Activated T-cell treated with anti-CD3 and anti-CD28 coated beads, Interleukin-2, amount 50 U/mL, for 1 hour (primary cell): ENCODE measurements at places on chromosomes 2 and 18.

GRCh38 chr2:143171817-143172216 lies 42.6 kb downstream of the ARHGAP15 start:
- DNase-seq, result no peak

DNA sequence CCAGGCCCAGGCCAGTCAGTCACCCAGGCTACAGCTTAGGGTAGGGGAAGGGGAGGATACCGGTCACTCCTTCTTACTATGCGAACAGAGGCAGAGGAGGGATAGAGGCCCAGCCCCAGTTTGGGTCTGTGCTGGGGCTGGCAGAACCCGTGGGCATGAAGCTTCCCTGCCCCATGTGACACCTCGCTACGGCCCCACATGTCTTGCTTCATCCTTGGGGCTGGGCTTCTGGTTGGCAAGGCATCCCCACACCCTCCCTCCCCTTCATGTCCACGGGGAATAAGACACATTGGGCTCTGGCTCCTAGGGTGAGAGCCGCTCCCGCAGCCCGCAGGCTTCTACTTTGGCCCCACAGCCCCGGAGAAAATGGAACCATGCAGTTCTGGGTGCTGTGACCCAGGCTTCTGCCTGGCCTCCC lies 32.4 kb downstream of the HS1BP3 start:
- no peak for DNase-seq

DNA sequence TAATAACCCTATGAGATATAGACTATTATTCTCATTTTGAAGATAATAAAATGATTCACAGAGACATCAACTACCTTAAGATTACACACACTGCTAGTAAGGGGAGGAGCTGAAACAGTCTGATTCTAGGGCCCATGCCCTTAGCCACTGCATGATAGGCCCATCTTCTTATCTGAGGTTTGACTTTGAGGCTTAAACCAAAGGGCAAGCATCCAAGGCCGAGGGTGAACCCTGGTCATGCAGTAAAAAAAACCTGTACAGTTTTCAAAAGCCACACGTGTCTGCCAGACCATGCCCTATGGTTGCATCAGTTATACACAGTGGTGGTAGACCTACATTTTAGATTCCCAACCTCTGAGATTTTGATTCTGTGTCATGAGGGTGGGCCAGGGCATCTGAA lies 44.8 kb downstream of the POLE4 start:
- no peak for DNase-seq

- no peak for DNase-seq
Measured at GRCh38 chr2:54904836-54905235, 145.4 kb downstream of the RTN4 start.

GRCh38 chr2:204753841-204754240 lies 208.6 kb downstream of the PARD3B start:
- DNase-seq, result no peak

GRCh38 chr2:32772638-32773447 lies 145.0 kb downstream of the TTC27 start:
- no peak for DNase-seq

DNA sequence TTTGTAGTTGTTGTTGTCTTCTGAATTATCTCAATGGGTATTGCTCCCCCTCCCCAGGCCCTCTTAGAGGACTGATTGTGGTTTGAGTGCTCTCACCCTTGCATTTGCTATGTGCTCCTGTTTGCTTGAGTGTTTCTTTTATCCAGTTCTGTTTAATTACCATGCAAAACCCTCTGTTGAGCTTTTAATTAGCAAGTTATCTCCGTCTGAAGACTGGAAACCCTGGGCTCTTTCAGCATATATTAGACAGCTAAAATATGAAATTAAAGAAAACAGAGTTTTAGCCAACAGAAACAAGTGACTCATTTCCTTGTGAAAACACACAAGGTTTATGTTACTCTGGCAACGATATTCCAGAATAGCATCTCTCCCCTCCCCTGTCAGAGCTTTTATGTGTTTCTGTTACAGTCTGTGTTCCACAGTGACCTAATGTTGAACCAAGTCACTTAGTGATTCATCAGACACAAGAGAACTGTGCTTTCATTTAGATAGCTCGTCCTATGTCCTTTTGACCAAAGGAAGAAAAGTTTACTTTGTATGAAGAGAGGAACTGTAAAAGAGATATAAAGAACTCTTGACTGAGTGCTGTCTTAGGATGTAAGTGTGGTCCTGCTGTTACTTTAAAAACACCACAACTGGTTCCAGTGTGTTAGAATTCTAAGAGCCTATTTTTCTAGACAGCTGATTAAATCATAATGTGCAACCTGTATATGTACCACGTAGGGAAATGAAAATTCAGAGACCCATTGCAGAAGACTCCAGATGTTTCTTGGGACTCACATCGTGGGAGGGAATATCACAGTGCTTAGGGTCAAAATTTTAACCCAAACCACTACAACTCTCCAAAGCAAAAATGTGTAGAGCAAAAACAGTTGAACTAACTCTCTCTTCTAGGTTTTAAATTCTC lies 172.8 kb upstream of the RBMS1 start:
- no peak for DNase-seq

DNA sequence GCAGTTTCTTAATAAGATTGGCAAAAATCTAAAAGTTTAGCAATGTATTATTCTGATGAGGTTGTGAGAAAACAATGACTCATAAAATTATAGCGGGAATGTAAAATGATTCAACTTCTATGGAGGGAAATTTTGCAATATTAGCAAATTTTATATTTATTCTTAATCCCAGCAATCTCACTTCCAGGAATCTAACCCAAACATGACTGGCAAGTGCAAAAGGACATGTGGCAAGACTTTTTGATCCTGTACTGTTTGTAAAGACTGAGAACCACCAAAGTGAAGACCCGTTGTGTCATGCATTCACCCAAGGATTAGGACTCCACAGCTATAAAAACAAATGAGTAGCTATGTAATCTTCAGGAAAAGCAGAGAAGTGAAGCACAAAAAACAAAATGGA lies 234.8 kb upstream of the KYNU start:
- DNase-seq, result no peak

DNA sequence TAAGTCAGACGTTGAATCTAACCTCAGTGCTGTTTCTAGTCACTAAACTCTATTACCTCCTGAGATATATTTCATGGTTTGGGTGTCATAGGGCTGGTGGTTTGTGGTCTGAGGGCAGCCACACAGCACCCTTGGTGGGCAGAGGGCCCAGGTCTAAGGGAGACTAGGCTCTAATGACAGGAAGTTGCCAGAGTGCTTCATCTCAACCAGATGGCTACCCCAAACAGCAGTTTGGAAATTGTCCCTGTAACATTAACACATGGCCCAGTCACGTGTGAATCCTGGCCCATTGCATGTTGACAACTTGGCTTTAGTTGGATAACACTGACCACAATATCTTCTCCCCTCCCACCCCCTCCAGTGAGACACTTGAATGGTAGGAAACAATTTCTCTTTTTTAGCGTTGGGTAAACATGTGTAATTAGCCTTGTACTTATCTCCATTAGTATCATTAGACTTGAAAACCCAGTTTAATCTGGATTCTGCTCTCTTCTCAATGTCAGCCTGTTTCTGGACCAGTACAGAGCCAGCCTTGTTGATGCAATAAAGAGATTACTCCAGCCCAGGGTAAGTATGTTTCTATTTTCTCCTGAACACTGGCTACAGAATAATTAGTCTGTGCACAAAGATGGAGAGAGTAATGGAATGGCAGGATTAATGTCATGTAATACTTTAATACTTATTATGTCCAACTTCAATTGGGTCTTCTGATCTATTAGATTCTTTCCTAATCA lies 187.8 kb upstream of the SIX3 start:
- no peak for DNase-seq
